ENCODE measurements at places on chromosomes 2 and 18.

DNA sequence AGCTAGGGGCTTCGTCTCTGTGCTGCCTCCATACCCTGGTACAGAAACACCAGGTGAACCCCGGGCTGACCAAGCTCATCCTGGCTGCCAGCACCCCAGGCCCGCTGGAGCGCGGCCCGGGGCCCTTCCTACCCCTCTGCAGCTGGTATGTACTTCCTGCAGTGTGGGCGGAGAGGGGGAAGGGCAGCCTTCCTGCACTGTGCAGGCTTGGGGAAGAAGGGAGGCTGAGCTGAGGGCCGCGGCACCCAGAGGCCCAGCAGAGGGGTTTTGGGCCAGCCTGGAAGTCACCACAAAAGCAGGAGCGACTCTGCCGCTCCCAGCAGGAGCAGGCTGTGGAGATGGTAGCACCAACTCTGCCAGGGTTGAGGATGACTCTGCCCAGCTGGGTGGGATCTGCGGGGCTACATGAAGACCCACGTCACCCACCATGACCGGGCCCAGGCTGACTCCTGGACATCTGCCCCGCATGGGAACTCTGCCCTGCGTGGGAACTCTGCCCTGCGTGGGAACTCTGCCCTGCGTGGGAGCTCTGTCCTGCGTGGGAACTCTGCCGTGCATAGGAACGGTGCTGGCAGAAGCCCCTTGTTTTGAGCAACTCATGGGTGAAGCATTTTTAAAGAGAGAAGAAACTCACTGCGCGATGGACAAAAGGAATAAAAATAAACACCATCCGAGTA lies 273.3 kb downstream of the NDUFA10 start:
- no peak for DNase-seq

- DNase-seq = no peak
These were observed 14.9 kb downstream of the ZDBF2 start for GRCh38 chr2:206289391-206289790.

DNA sequence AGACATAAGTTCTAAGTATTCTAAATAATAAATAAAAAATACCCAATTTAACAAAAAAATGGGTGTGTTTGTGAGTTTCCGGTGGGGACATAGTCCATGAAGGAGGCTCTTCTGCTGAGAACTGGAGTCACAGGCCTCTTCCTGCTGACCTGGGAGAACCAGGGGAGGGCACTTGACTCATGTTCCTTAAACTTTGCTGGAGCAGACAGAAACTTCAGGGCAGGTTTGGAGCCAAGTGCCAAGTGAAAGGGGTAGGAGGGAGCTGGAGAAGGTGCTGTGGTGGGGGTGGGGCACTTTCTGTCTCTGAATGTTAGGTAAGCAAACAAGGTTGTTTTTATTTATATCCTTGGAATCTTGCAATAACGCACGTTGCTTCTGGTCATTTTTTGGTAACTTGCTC lies 78.8 kb upstream of the TTN start:
- peak; percentile 13 for DNase-seq

DNA sequence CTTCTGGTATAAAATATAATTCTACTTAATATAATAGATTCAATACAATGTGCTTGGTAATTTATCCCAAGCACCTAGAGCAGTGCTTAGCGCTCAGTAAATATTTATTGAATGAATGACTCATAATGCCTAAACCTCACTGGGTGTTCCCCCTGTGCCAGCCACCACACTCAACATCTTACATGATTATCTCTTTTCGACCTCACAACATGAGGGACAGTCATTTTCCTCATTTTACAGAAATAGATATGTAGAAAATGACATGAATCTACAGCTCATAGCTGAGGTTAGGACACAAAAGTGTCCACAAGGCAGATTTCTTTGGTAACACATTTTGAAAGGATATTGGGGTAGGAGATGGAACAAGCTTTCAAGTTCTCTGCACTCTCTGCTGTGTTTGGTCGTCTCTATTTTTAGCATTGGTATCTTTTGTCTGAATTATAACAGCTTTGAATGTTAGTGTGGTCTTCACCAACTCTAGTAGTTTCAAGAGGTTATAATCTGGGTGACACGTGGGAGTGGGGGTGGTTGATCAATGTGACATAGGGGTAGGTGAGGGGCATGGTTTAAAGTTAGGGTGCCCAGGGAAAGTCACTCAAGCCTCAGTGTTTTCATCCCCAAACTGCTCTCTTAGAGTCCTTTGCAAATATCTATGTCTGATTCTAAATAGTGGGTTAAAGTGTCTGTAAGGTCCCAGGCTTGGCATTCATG lies 9.8 kb downstream of the MYOM1 start:
- peak; percentile 33 for DNase-seq

DNA sequence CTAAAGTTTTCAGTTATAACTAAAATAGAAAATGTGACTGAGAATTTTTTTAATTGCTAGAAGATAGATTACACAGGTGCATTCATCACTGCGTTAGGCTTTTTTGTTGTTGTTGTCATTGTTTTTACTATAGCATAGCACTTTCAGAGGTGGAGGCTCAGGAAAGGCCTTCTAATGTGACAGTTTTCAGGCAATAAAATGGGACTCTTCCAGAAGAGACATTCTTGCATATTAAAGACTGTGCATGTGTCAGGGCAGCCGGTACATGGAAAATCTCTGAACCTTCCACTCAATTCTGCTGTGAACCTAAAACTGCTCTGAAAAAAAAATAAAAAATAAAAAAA lies 175.2 kb downstream of the METTL4 start:
- DNase-seq = peak; percentile 9

DNA sequence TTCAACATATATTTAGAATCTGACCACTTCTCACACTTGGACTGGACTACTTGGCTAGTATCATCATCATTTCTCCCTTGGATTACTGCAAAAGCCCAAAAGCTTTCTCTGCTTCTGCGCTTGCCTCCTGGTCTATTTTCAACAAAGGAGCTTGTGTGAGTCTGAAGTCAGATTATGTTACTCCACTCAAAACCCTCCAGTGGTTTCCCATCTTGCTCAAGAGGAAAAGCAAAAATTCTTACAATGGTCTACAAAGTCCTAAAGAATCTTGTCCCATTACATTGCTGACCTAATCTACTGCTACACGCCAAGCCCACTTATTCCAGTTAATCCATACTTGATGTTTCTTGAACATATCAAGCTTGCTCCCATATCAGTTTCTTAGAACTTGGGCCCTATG lies 9.6 kb downstream of the PREPL start:
- peak; percentile 13 for DNase-seq

DNA sequence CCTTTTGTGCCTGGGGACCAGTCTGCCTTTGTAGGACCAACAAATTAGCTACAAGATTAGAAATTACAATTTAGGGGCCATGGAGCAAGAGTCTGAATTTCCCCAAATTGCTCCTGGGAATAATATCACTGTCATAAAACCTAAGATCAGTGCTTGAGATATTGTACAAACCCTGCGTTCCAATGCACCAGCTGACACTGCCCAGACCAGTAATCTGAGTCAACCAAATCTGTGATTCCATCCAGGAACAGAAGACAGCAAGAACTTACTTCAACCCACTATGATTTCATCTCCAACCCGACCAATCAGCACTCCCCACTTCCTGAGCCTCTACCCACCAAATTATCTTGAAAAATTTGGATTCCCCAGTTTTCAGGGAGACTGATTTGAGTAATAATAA lies 1305.0 kb upstream of the NRXN1 start:
- no peak for DNase-seq

DNA sequence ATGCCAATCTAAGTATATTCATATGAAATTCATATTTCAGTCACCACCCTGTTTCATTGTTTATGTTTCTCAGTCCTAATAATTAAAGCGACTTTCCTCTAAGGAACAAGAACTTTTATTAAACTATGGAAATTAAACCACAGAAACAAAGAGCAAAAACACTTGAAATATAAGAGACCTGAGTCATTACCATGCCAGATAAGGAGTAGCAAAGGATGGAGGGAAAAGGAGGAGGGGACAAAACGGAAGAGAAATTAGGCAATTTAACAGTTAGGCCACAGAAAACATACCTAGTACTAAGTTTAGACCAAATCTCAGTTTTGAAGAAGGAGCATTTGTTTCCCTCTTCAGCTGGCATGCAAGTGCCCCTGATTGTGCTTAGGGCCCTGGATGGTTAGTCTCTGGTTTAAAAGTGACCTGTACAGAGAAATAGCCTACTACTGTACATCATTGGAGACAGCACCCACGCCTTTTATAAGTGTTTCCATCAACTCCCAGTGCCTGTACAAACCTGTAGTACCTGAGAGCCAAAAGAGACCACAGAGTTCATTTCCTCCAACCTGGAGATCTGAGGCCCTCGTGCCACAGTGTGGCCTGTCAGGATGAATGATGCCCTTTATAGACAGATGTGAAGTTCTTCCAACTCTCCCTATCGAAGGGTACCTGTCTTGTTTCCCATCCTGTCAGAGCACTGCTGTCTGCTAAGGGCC lies 74.5 kb downstream of the SPATS2L start:
- peak; percentile 57 for DNase-seq

DNA sequence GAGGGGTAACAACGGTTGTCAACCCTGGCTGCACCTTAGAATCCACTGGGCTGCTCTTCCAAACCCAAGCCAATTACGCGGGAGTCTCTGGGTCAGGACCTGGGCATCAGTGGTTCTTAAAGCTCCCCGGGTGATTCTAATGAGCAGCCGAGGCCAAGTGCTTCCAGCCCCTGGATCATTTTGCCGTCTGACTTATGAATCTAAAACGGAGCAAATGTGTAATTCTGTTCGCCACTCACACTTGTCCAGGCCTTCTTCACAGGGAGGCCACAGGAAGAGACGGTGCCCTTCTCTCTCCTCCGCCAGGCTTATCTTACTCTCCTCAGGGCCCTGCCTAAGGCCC lies 78.5 kb downstream of the MCFD2 start:
- DNase-seq = no peak

DNA sequence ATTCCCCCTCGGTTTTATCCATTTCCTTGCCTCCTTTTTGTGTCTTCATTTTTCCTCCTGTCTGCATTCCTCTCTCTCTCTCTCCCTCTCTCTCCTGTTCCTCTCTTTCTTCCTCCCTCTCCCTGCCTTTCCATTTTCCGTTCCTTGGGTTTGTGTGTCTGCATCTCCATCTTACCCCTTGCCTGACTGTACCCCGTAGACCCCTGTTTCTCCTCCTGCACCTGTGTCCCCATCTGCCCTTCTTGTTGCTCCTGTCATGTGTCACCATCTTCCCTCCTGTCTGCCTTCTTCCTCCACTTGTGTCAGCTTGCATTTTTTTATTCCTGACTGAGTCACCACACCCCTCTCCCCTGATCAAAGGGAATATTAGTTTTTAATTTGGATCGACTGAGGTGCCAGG lies 1.8 kb downstream of the CDK5R2 start:
- no peak for DNase-seq

DNA sequence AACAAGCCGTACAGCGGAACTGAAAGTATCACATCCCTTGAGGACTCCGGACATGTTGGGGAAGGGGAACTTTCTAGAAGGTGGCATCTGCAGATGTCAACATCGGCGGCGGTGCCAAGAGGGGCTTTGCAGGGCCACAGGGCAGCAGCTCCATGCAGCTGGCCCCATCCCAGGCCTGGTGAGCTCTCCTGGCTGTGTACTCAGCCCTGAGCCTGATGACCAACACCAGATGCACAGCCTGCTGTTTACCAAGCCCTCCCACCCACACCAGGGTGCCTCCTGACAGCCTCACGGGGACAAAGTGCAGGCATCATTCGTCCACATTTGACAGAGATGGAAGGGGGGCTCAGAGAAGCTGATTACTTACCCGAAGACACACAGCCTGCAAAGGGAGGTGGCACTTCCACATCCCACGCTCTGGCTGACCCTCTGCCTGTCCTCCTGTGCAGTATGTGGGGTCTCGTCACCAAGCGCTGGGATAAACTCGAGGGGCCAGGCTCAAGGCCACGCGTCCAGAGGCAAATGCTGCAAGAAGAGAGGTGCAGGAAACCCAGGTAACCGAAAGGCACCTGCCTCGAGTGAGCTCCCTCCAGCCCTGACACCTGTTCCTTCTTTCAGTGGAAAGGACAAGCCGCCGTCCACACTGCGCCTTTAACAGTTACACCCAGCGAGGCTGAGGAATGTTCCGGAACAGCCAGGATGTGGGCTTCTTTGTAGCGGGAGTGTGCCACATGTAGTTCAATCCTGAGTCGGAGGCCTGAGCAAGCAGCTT lies 69.0 kb upstream of the ASAP2 start:
- no peak for DNase-seq

DNA sequence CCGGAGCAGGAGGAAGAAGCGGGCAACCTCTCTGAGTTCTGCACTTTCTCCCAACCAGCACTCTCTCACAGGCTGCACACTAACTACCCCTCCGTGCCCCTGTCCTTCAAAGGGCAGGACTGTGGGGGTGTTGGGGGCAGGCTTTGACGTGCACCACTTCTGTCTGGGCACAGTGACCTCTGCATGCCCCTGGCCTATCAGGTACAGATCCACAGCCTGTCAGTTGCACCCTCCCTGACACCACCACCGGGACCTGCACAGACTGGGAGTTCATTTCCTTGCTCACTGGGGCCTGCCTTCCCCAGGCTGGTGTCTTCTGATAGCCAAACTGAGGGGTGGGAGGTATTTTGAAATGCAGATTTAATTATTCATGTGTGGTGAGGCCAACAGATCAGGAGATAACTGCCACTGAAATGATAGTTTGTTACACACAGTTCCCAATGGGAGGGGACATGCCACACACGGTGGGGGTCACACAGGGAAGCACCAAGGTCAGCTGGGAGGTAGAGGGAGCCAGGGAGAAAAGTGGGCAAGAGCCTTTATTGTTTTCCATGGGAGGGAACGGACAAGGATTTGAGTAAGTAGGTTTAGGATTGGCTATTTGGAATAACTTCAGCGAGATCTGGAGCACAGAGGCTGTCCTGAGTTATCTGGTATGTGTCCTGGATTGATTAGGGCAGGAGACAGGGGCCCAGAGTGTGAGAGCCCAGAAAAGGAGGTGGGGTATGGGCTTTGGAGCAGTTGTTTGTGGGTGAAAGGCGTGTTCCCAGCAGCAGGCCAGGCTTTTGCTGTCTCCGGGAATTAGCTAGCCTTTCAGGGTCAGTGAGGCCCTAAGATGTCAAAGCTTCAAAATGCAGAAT lies 251.6 kb downstream of the AFF3 start:
- DNase-seq = no peak

All from renal cortical epithelial cell (primary cell).